SK-N-SH (cell line): ENCODE measurements at places on chromosomes 6 and 20. TPM values are rescaled to one million over a fixed set of nuclear protein-coding genes. Genes with fewer than 3 reads are reported as not detected.

The SCUBE3 gene
- polyA plus RNA-seq, result 1.8 and 2.0 TPM in 2 replicates

The SLC22A1 gene
- polyA plus RNA-seq, result 0.10 and 0.20 TPM in 2 replicates

The DNPH1 gene
- polyA plus RNA-seq, result 263 and 287 TPM in 2 replicates

The EPB41L1 gene
- polyA plus RNA-seq, result 20.7 and 26.1 TPM in 2 replicates

The MTFR2 gene
- 7.4 and 9.2 TPM in 2 replicates for polyA plus RNA-seq

The DCDC2 gene
- not detected in 2 replicates for polyA plus RNA-seq

GRCh38 chr20:46512943-46513844 lies at the start of gene ZNF334:
TSS of gene ZNF334 (minus strand) at chr20:46513559. CDS start at chr20:46512102, 1,457 bp downstream.
- H3K4me3 ChIP-seq, result peak within 1 kb of the TSS; percentile 86
- H3K27ac ChIP-seq, result no peak within 1 kb of the TSS
- H3K36me3 ChIP-seq, result peaks cover 3% of the 10 kb centered on the region
- H3K27me3 ChIP-seq, result no peaks in the 10 kb centered on the region

GRCh38 chr20:45470262-45470931 lies 844 bp downstream of the WFDC2 start:
- peak overlapping the region; percentile 46 for H3K4me3 ChIP-seq
- peaks cover 47% of the 10 kb centered on the region; the same call in 1 of the 2 replicates for H3K27me3 ChIP-seq
- H3K36me3 ChIP-seq, result no peaks in the 10 kb centered on the region
- DNase-seq, result peak; percentile 73

DNA sequence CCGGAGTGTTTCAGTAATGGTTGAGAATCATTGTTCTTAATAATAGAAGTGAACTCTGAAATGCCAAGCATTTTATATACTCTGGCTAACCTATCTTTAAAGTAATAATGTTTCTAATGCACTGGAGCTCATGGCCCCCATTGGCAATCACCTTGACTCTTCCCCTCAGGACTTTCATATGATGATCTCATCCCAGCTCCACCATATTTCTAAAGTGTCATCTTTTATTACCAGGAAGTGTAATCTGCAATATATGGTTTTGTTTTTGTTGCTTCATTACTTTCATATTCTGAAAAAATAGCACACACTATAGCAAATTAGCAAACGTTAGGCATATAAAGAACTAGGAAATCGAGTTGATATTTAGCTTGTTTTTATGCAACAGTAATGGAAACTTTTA lies 60.3 kb downstream of the TULP4 start:
- peaks cover 5% of the 10 kb centered on the region; the same call in 1 of the 2 replicates for H3K4me1 ChIP-seq
- H3K4me3 ChIP-seq, result no peak overlapping the region
- no peak overlapping the region for H3K27ac ChIP-seq
- H3K36me3 ChIP-seq, result no peaks in the 10 kb centered on the region
- DNase-seq, result no peak

GRCh38 chr6:108788416-108788815 lies 59.8 kb upstream of the ARMC2 start:
- no peaks in the 10 kb centered on the region for H3K4me1 ChIP-seq
- no peak overlapping the region for H3K27ac ChIP-seq
- no peak overlapping the region for H3K4me3 ChIP-seq
- no peak for DNase-seq
- no peaks in the 10 kb centered on the region for H3K36me3 ChIP-seq

GRCh38 chr20:35279040-35279439 lies 1.1 kb upstream of the MMP24OS start:
- peaks cover 35% of the 10 kb centered on the region; the same call in 1 of the 2 replicates for H3K4me1 ChIP-seq
- H3K27ac ChIP-seq, result no peak overlapping the region
- H3K4me3 ChIP-seq, result no peak overlapping the region
- DNase-seq, result no peak
- H3K36me3 ChIP-seq, result peaks cover 47% of the 10 kb centered on the region

GRCh38 chr20:59493926-59494325 lies 110.4 kb upstream of the PHACTR3 start:
- H3K4me3 ChIP-seq, result no peak overlapping the region
- H3K36me3 ChIP-seq, result no peaks in the 10 kb centered on the region
- peaks cover 7% of the 10 kb centered on the region; the same call in 1 of the 2 replicates for H3K4me1 ChIP-seq
- DNase-seq, result no peak
- no peaks in the 10 kb centered on the region for H3K27me3 ChIP-seq

DNA sequence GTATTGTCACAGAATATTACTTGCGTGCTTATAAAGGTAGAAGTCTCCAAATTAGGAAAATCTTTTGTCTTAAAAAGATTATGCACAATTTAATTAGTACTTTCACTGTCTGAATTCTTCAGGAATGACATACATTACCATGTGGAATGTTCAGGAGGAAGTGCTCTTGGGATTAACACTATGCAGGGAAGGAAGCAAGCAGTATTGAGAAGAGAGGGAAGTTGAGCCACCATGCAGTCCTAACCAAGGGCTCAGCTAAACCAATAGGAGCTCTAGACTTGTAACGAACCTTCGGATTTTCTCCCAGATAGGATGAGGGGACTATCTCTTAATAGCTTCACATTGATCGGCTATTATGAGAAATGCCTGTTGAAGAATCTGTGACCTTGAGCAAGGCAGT lies 918.4 kb upstream of the MANEA start:
- H3K36me3 ChIP-seq, result no peaks in the 10 kb centered on the region
- no peaks in the 10 kb centered on the region for H3K4me1 ChIP-seq
- H3K27me3 ChIP-seq, result no peaks in the 10 kb centered on the region
- no peak for DNase-seq
- no peak overlapping the region for H3K27ac ChIP-seq

GRCh38 chr6:150711584-150712504 lies 112.2 kb downstream of the PLEKHG1 start:
- no peak overlapping the region for H3K4me3 ChIP-seq
- no peaks in the 10 kb centered on the region for H3K36me3 ChIP-seq
- no peaks in the 10 kb centered on the region for H3K4me1 ChIP-seq
- H3K27me3 ChIP-seq, result peaks cover 4% of the 10 kb centered on the region; the same call in 1 of the 2 replicates
- H3K27ac ChIP-seq, result no peak overlapping the region

DNA sequence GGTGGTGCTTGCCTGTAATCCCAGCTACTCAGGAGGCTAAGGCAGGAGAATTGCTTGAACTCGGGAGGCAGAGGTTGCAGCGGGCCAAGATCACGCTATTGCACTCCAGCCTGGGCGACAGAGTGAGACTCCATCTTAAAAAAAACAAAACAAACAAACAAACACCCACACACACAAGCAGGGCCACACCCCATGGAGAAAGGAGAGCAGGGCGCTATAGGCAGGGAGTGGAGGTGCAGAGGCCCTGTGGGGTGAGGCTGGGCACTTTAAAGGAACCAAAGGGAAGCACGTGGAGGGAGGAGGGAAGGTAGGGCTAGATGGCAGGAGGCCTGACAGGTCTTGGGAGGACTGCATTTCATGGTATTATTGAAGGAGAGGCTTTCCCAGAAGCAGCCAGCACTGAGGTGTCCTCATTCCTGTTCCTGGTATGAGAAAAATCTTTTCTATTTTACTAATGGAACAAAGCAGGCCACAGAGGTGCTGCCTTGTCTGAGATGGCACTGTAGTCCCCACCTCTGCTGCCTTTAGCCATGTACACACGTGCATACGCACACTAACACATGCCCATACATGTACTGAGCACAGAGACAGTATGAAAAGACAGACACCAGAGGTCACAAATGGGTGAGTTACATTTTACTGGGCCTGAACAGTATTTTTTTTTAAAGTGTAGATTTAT lies 44.0 kb downstream of the BCAS4 start:
- H3K27ac ChIP-seq, result no peak overlapping the region
- no peaks in the 10 kb centered on the region for H3K27me3 ChIP-seq
- no peak overlapping the region for H3K4me3 ChIP-seq
- no peak for DNase-seq

DNA sequence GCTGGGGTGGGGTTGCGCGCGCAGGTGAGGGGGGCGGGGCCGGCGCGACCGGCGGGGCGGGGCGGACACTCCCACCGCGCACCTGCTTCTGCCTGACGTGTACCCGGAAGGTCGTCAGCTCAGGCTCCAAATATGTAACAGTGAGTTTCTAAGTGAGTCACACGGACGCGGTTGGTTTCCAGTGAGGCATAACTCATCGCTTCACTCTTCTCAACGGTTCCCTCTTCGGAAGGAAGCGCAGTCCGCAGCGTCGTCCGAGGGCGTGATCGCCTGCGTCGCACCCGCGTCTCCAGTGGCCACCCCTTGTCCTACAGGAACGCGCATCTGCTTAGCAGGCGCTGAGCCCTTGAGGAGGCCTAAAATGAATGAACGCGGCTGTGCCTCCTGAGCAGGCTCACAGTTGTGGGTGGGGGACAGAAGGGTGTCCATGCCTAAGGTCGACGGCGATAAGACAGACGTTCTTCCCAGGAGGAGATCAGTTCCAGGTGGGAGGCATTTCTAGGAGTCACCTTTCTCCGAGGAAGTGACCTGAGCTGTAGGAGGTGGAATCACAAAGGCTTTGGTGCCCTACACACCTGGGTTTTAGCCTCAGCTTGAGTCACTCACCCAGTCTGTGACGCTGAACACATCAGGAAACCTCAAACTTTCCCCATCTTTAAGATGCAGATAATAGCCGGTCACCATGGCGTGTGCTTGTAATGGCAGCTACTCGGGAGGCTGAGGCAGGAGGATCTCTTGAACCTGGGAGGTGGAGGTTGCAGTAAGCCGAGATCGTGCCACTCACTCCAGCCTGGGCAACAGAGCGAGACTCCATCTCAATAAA lies 50.9 kb upstream of the EZR start:
- H3K27me3 ChIP-seq, result no peaks in the 10 kb centered on the region
- peak overlapping the region; percentile 30 for H3K27ac ChIP-seq
- no peak for DNase-seq
- H3K36me3 ChIP-seq, result no peaks in the 10 kb centered on the region
- H3K4me3 ChIP-seq, result peak overlapping the region; percentile 56
